ENCODE measurements at places on chromosomes 5 and 9.
A peak's percentile ranks its signal among the peaks of the same experiment; 100 is the strongest.

GRCh38 chr9:134320868-134321471 is 5.3 kb upstream of the RXRA start:
- no peak for DNase-seq

GRCh38 chr9:80440724-80441123 is 869.0 kb downstream of the TLE4 start:
- DNase-seq = no peak

GRCh38 chr9:1606253-1606652 is 408.9 kb upstream of the SMARCA2 start:
- DNase-seq = no peak

GRCh38 chr5:100683881-100684280 is 148.7 kb downstream of the FAM174A start:
- no peak for DNase-seq

- DNase-seq = peak; percentile 40
These were observed 53.9 kb upstream of the RIC1 start for GRCh38 chr9:5575000-5575399.

DNA sequence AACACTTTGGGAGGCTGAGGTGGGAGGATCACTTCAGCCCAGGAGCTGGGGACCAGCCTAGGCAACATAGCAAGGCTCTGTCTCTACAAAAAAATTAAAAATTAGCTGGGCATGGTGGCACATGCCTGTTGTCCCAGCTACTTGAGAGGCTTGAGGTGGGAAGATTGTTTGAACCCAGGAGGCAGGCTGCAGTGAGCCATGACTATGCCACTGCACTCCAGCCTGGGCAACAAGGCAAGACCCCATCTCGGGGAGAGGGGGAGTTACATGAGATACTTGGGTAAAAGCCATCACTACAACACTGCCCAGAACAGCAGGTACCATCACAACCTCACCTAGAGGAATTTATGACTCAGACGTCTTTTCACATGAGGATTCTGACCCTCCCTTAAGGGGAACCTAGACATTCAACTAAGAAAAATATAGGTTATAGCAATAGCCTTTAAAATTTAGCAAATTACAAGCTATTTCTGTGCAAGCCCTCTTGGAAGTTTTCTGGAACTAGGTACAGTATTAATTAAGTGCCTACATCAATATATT is 143.5 kb downstream of the NFIB start:
- no peak for DNase-seq

GRCh38 chr5:72767289-72768010 is 49.0 kb upstream of the TNPO1 start:
- DNase-seq = no peak
